ENCODE measurements at places on chromosomes 7 and 10.

GRCh38 chr10:86362586-86363183 lies 3.9 kb downstream of the GRID1 start:
- no peak for DNase-seq

DNA sequence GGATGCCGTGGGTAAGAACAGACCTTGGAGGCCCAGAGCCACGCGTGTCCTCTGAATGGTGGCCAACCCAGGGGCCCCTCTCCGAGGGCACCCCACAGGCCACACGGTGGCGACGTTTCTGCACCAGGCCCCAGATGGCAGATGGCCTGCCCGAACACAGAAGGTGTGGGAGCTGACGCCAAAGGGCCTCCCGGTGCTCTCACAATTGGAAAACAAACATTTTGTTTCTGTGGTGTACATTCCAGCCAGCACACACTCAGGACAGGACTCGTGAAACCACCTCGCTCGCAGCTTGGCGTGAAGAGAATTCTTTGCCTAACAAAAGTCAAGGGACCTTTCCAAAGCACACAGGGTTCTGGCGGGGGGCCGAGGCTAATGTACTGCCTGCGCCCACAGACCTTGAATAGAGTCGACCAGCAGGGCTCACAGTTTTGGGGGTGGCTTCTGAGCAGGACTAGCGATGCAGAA lies 112.1 kb downstream of the FAM53B start:
- no peak for DNase-seq

GRCh38 chr7:29565982-29566746 lies 2.5 kb downstream of the PRR15 start:
- no peak for DNase-seq

DNA sequence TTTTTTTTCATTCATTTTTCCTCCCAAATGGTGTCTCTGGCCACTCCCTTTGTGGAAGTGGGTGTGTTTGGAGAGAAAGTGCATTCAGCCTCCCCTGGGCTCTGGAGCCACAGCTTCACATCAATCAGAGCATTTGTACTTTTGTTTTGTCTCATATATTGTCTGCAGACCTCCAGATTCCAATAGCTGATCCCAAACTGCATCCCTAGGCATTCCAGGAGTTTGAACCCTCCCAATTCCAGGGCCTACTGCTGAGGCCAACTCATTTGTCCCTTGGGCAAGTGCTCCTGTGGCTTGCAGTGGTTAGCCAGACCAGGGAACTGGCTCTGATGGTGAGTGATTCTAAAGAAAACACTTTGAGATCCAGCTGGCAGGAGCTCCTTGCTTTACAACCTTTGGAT lies 163.3 kb downstream of the IPMK start:
- DNase-seq = peak; percentile 43

GRCh38 chr10:75101416-75102251 lies 9.8 kb upstream of the SAMD8 start:
- no peak for DNase-seq

DNA sequence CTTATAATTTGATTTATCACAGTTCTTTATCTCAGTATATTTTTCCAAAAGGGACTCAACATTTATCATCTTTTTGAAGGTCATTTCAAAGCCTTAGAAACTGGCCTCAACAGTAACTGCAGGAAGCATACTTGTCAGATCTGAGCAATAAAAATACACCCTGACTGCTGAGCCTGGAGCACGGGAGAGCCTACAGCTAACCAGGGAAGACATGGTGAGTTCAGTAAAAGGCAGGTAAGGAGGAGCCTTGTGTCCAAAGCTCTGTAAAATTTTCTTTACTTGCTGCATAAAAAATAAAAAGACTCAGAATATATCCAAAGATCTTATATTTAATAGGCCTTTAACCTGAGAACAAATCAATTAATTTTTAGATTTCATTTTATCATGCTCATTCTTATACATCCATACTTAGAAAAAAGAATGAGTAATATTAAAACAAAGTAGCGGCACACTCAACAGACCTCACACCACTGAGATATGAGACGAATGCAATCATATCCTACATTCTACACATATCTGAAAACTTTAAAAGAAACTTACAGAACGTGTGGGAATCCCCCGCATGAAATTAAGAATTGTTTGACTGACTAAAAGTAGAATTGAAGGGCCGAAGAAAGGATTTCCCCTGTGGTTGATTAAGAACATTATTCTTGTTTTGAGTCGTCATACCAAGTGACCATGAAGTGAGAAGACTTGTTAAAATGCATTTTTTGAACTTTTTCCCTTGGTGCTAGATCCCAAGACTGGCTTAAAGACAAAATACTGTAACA lies 296.4 kb upstream of the MKLN1 start:
- no peak for DNase-seq

DNA sequence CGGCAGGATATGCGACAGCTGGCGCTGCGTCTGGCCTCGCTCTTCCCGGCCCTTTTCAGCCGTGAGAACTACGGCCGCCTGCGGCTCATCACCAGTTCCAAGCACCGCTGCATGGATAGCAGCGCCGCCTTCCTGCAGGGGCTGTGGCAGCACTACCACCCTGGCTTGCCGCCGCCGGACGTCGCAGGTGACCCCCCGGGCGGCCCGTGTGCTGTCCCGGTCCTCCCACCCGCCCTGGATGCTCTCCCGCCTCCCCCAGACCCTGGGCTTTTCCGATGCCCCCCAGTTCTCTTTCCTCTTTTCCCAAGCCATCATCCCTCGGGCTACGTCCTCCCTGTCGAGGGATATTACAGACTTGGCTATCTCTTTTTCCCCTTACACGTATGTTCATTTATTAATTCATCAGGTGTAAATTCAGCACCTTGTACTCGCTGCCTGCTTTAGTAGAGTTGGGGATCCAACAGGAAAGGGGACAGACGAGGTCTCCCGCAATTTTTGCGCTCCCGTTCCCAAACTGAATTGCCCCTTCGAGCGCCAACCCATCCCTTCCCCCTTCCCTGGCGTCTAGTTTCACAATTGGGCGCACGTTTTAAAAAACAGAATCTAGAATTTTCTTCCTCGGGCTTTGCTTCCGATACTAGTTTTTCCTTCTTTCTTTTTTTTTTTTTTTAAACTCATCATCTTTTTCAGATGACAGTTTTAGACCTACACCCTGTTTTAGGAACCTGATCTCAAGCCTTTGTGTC lies 846 bp downstream of the MINPP1 start:
- peak; percentile 63 for DNase-seq

DNA sequence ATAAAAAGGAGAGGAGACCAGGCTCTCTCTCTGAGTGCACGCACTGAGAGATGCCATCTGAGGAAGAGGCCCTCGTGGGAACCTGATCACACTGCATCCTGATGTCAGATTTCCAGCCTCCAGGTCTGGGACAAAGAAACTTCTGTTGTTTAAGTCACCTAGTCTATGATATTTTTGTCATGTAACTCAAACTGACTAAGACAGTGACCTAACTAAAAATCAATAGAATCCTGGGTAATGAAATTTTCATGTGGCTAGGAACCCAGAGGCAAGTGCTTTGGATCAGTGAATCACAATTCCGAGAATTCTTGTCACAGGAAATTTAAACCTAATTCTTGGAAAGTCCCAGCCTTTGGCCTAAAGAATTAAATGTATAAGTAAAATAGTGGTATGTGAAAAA lies 107.7 kb downstream of the SLC16A9 start:
- DNase-seq = no peak

- no peak for DNase-seq
These were observed 26.7 kb upstream of the CUX1 start for GRCh38 chr7:101790566-101791293.

- DNase-seq = no peak
These were observed 149.5 kb downstream of the TMEM168 start for GRCh38 chr7:112640685-112641084.

DNA sequence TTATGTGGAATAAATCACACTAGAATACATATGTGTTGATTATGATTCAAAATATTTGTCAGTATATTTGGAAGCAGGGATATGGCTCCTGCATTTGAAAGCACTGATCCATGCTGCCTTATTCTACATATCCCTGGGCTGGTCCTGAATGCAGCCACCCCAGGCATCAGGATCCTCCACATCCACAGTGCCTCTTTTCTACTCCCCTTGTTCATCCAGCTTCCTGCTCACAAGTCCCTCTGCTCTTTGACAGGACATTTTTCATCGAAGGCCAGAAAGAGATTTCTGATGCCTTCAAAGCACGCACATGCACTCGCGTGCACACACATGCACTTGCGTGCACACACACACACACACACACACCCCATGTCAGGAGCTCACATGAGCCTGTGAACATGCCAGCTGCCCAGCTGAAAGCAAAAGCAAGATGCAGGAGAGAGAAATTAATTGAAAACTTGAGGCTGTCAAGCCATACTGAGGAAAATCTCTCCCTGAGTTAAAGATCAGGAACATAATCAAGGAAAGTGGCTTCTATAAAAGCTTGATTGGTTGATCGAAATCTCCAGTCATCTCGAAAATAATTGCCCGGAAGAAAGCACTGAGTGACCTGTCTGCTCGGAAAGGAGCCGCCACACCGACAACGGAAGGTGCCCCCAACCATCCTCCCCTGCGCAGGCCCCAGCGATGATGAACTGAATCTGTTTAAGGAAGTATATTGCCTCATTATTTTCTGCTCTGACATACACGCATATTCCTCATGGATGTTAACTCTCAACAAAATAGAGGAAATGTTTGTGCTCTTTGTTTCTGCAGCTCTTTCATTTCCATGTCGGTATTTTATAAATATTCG lies 104.0 kb upstream of the ARID5B start:
- DNase-seq = no peak

- DNase-seq = no peak
These were observed 84.2 kb downstream of the STRA8 start for GRCh38 chr7:135317676-135318325.

GRCh38 chr7:71334541-71334940 lies 202.6 kb downstream of the GALNT17 start:
- no peak for DNase-seq

DNA sequence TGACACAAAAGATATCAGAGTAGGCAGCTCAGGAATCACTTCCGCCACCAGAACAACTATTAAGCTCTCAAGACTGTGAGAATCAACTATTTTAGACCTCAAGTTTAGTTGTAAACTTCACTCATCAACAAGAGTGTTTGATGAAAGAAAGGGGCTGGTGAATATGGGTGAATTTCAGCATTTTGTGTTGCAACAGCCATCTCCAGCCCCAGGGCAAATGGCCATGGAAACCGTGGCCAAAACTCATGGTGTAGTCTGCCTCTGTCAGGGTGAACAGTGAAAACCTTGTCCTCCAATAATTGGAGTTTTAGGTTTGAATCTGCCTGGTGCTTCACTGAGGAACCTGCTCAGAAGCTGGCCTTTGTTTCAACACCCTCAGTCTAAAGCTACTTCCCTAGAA lies 60.0 kb downstream of the POLR1F start:
- DNase-seq = no peak

DNA sequence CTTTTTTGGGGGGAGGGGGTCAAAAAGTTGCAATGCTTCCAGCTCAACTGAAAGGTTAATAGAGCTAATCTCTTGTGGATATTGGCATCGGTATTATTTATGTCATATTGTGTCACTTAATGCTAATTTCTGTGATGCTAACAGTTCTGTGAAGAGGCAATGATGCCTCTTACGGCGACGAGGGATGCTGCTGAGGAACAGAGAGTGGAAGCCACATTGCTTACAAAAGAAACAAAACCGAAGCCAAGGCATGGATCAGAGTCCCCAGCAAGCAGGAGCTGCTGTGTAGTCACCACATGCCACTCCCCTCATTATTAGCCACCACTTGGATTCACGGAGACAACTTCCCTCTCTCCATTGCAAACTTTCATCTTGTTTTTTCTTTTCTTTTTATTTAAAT lies 536.5 kb upstream of the MGMT start:
- no peak for DNase-seq

- peak; percentile 11 for DNase-seq
These were observed 327.3 kb downstream of the INHBA start for GRCh38 chr7:41375582-41375981.

GRCh38 chr10:110883924-110884323 lies 12.2 kb downstream of the PDCD4 start:
- DNase-seq = no peak

- DNase-seq = no peak
These were observed 229.6 kb upstream of the PTPRZ1 start for GRCh38 chr7:121643320-121643719.

DNA sequence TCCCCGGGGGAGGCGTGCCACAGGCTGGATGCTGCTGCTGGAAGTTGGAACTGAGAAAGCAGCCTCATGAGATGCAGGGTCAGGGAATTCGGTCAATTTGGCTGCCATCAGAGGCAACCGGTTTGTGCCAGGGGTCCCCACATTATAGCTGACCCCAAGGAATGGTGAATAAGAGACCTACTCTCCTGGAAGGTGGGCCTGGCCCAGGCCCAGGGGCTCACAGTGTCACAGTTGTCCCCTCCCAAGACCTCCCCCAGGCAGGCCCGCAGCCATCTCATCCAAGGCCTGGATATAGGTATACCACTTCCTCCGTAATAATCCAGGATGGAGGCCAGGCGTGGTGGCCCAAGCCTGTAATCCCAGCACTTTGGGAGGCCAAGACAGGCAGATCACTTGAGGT lies 114.6 kb downstream of the NPTX2 start:
- DNase-seq = no peak

DNA sequence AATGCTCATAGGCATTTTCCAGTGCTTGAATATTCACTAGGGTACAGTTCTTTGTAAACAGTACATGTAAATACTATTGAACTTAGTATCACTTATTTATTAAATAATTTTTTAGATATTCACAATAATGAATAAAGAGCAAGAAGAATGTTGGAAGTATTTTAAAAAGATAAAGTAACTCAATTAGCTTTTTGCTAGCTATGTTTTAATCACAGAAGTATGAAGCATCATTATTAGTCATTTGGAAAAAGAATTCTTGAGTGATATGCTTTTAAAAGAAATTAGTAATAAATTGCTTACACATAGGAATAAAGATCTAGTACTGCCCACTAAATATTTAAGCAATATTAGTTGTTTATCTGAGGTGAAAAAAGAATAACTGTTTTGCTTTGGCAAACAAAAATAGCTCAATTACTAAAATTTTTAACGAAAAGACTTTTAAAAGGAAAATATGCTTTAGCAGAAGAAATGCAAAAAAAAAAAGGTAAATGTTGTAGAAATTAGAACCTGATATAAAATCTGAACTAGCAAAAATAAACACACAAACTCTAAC lies 66.5 kb downstream of the SGMS1 start:
- no peak for DNase-seq

- peak; percentile 93 for DNase-seq
These were observed 22.1 kb downstream of the GNA12 start for GRCh38 chr7:2821842-2822507.

GRCh38 chr10:1607466-1607865 lies 129.9 kb downstream of the ADARB2 start:
- DNase-seq = no peak

- no peak for DNase-seq
These were observed 161.9 kb downstream of the TCERG1L start for GRCh38 chr10:131149586-131149985.

DNA sequence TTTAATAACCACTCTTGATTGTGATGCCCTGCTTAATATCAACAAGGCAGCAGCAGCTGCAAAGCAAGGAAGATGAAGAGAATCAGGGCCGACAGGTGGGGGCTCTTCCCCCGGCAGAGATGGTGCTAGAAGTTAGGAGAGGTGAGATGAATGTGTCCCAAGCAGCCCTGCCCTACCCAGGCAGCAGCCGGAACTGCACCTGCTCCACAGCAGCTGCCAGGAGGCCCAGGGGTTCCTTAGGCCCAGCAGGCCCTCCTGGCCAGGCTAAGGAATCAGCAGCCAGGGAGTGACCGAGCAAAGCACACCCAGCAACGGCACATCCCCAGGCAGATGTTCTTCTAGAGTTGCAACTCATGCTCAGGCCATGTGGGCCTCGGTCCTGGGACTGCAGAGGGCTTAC lies 17.9 kb downstream of the AFAP1L2 start:
- no peak for DNase-seq

- DNase-seq = no peak
These were observed 27.4 kb upstream of the GRID1 start for GRCh38 chr10:86393862-86394455.

All from fibroblast of skin of right biceps (primary cell).